Pons (tissue), 1 donor: ENCODE measurements at places on chromosomes 3 and 15.

DNA sequence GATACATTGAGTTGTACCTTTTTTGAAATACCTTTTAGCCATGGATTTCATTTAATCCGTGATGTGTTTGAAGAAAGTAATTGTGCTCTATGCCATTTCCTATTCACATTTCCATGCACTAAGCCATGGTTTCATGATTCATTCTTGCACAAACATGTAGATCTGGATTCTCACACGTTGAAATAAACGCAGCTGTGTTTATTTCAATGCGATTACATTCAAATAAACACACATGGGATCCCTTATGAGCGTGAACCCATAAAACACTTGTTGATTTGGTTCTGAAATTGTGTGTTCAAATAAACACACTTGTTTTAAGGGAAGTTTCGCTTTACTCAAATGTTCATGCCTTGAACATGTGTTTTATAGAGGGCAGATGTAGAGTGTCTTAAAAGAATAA lies 39.2 kb downstream of the BBX start:
- DNase-seq, result no peak

GRCh38 chr15:69929905-69930630 lies 167.6 kb downstream of the TLE3 start:
- no peak for DNase-seq

DNA sequence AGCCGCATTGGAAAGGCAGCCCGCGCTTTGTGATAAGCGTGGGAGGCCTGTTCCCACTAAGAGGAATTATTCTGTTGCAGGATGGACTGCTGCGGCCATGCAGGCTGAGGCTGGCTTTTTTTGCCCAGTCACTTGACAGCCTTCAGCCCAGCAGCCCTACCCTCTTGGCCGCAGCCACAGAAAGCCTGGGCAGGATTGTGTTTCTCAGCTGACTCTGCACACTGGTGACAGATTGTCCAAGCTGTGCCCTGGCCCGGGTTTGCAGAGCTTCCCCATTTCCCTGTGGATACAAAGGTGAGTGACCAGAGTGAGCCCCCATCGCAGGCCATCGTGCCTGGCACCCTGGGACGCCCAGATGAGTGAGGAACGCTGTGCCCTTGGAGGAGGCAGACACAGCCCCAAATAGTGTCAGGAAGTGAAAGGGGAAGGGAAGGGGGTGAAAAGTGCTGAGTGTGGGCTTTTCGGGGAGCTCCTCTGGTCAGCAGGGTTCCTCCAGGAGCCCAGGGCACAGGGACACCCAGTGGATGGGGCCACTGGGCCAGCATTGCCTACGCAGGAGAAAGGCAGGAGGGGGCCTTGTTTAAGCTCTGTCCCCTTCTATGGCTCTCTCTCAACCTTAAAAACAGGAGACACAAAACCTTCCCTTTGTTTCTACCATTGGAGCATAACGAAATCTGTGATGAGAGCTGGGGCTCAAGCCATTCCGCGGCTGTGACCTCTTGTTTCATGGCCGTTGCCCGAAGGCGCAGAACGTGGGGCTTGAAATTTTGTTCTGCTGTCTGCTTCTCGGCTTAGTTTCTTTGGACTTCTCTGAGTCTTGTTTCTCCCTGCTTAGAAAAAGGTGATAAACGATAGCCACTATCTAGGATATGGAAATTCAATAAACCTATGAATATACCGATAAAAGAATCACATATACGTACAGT lies 91.5 kb upstream of the MEF2A start:
- DNase-seq, result peak; percentile 72

DNA sequence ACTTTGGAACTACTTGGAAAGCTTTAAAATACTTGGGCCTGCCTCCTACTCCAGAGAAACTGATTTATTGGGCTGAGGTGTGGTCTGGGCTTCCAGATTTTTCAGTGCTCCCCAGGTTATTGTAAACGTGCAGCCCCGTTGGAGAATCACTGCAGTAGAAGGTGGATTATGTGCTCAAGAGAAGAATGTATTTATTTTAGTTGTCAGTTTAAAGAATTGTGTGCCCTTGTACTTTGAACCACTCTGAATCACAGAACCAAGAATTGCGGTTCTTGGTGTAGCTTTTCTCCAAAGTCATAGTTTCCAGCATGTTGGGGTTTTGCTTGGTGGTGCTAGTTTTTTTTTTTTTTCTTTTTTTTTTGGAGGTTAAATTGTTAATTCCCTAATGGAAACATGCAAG lies 1.6 kb downstream of the TATDN2 start:
- no peak for DNase-seq

- no peak for DNase-seq
Observed at GRCh38 chr3:128609294-128609693, 41.3 kb downstream of the RPN1 start.

- DNase-seq, result no peak
Observed at GRCh38 chr15:69056365-69056764, 41.9 kb downstream of the NOX5 start.

- DNase-seq, result no peak
Observed at GRCh38 chr3:30894521-30895251, at the start of gene GADL1. Gene GADL1 (minus strand): TSS chr3:30894661. CDS start chr3:30894614, 47 bp downstream.

- no peak for DNase-seq
Observed at GRCh38 chr3:161284989-161285388, 63.9 kb downstream of the NMD3 start.

- DNase-seq, result no peak
Observed at GRCh38 chr15:73873889-73874511, 636 bp downstream of the TBC1D21 start.
